ENCODE measurements at places on chromosomes 4 and X.

DNA sequence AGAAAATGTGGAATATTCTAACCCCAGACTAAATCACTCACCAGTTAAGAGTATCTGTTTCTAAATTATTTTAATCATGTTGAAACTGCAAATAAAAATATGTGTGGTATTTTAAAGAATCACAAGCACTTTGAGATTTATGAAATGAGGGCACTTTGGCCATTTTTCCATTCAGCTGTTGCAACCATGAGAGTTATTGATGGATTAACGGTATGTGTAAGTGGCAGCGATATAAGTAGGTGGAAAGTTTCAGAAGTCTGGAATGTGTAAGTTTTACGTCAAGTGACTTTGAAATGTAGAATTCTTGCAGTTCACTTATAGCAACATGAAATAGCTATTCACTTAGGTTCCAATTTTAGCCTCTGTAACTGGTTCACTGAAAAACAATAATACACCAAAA lies 905.1 kb upstream of the SLIT2 start:
- DNase-seq: no peak

DNA sequence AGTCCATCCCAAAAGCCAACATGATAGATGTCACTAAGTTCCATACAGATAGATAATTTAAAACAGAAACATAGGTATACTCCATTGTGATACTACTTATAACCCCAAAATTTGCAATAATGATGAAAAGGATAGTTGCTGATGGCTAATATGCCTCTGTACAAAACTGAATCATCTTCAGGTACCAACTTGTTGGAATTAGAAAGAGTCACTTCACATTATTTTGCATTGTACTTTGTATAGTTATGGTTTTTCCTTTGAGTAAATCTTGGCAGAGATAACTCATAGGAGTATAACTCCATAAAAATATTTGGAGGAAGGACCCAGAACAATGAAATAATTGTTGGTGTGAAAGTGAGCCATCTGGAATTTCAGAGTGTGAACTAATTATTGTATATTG lies 17.6 kb downstream of the GIMD1 start:
- DNase-seq: no peak

GRCh38 chr4:178259566-178259965 lies 817.3 kb upstream of the AGA start:
- DNase-seq: no peak

GRCh38 chr4:40193578-40193977 lies 3.3 kb upstream of the RHOH start:
- DNase-seq: no peak

DNA sequence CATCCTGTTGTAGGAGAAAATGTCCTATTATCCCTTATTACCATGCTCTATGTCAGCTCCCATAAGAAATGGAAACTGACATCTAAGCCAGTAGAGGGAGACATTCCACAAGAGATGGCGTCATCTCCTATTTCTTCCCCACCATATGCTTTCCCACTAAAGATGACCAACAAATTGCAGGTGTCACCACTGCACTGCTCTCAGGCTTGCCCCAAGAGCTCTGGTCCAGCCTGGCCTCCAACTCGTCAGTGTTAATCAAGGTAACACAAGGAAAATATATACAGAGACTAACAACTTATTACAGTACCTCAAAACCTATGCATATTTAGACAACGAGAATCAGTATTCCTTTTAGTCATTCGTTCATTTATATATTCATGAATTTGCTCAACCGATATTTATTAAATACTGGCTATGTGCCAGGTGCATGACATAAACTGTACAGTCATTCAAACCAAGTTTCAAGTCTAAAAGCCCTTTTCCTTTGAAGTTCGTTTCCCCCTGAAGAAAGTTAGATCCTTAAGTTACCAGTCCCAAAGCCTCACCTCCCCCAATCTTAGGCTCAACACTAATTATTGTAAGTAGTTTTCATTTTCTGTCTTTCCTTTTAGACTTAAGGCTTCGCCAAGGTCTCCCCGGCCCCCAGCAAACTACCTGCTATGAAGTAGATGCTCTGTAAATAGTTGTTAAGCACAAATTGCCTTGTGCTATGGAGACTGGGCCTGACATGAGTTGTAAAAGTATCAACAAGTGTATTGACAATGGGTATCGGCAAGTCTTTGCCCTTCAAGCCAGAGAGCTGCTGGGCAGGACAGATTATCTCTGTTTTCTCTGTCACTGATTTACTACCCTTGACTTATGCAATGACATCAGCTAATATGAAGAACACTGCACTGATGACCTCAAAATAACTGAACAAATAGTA lies 3.1 kb upstream of the FGB start:
- peak; percentile 59 for DNase-seq

- DNase-seq: peak; percentile 22
These were observed 213.8 kb upstream of the LDB2 start for GRCh38 chr4:17112292-17112659.

DNA sequence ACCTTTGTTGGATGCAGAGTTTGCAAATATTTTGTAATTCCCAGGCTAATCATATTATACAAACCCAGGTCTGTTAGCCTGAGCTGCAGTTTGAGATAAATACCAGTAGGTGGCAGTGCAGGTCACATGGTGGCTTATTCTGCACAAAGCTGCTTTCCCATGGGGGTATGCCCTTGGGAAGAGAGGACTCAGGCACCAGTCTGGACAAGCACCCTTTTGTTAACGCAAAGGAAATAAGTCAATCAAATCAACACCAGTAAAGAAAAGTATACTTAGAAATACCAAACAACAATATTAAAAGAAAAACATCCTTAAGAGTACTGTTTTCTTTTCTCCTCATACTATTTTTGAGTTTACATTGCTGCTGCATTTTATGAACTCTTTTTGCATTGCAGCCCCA lies 389.0 kb upstream of the ZFP42 start:
- DNase-seq: peak; percentile 60

DNA sequence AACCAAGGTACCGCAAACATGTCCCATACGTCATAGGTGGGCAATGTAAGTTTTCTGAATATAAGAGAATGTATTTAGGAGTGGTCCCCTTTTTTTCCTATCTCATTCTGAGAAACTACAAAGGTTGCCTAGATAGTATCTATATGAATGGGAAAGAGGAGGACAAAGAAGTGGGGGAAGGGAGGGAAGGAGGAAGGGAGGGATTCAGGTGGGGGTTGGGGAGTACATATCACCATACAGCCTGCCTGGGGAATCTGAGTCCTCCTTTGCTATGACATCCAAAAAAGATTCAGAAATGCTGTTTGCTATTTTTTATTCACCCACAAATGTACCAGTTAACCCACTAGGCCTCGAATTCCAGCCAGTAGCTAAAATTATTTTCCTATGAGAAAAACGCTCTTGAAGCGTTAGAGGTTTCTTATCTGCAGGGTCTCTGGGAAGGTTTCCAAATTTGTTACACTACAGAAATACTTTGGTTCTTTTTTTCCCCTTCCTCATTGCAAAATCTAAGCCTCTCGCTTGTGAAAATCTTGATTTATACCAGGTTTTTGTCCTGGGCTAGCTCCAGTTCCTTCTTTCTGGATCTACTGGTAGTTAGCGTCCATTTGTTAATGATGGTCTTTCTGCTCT lies 212.9 kb downstream of the NSUN7 start:
- DNase-seq: no peak

DNA sequence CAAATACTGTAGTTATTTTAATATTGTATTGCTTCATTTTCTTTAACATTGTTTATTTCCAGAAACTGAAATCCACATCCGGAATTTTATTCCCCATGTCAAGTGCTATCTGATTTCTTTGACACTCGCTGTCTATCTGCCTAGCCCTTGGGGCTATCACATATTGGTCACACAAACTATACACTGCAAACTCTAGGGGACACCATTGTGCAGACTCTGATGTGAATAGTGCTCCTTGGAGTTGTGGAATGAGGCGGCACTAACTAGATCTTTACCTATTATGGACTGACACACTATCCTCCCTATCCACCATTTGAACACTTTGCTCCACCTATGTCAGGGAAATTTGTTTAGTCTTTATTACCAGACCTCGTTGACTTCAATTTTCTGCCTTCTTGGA lies 534.5 kb downstream of the GLUD2 start:
- no peak for DNase-seq

DNA sequence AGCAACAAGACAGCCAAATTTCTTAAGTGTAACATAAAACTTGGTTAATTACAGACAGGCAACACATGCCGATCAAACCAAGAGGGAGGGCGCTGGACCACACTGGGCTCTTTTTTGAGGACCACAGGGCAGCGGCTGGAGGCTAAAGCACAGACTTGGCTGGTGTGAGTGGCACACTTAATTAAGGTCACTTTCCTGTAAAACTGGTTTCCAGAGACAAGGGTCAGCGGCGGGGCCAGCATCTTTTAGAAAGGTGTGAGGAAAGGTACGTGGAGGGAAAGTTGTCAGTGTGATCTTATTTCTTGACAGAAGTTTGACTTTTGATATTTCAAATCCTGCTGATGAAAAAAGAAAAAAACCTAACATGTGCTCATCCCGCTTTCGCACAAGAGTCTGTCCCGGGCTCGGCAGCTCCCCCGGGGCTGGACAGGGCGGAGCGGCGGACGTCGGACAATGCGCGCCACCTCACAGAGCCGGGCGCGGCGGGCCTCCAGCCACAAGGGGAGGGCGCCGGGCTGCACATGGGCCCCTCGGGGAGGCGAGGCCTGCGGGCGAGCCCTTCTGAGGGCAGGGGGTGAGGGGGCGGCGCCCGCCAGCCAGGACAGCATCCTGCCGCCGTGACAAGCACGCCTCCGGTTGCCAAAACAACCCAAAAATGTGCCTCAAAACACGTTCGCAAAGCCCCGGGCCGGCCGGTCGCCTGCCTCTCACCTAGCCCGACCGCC lies 660 bp upstream of the HSPA4L start:
- no peak for DNase-seq

DNA sequence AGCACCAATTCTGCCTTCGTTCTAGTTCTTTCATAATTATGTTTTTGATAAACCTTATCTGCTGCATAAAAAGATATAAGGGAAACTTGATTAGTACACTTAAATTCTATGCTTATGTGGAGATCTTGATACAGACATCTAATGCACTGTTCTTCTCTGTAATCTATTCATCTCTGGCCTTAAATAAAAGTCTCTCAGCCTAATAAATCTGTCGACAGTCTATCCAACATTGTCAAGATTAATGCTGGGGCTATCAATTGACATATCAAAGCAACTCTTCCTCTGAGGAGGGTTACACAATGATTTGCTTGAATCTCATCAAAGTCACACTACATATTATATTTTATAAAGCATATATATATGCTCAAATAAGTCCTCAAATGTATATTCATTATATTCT lies 545.5 kb downstream of the SPOCK3 start:
- DNase-seq: no peak

GRCh38 chrX:43508694-43509093 lies 147.4 kb upstream of the MAOA start:
- DNase-seq: no peak

DNA sequence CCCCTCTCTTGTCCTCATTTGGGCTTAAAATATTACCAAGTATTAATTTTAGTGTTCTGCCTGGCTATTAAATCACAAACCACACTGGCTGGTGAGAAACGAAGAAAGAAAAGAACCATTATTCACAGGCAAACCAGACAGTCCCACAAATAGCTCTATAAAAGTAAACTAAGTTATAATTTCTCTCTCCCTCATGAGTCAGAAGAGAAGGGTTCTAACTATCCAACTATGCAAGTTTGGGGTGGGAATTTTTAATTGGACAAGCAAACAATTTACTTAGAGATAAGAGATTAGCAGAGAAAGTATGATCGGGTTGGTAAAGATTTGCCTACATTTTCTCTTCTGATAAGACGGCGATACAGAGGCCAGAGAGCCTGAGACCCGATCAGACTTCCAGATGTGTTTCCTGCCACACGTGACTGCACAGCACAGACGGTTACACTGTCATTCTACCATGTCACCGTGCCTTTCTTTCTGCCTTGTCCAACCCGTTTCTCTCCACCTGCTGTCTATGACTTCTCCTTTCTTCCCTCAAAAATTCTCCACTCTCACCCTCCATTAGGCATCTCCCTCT lies 52.3 kb downstream of the MEPE start:
- no peak for DNase-seq

DNA sequence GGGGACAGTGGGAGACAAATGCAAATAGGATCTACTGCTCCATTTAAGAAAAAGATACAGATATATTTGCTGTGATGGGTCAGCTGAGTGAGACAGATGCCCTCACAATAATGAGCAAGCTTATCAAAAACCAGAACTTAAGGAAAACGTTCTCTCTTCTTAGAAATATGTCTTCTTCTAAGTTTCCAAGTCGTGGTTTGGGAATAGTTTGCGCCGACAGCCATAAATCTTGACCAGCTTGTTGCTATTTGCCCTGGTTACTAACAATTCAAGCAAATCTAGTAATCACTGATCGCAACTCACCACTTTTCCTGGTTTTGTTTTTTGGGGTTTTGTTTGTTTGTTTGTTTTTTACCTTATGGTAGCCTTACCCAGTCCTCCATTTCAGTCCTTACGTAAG lies 67.6 kb upstream of the GUCY1A1 start:
- no peak for DNase-seq

DNA sequence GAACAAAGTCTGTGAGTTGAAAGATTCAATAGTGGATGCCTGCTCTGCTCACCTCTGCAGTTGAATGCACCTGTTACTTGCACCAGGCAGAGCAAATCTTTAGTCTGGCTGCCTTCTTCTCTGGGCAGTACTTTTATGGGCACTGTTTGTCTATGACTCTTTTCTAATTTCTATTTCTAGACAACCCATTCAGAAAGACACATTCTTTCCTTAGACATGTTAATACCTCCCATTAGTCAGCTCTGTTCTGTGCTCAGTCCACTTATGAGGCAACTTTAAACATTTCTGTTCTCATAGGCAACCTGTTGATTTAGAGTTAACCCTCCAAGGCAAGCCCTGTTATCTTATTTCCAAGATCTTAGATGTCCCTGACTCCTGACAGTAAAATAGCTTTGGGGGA lies 108.9 kb downstream of the SYNPO2 start:
- DNase-seq: no peak

GRCh38 chrX:81316163-81316562 lies 114.3 kb downstream of the SH3BGRL start:
- no peak for DNase-seq

Measured in EL (cell line).